ENCODE measurements at places on chromosomes 2 and 18.
A peak's percentile ranks its signal among the peaks of the same experiment; 100 is the strongest.

DNA sequence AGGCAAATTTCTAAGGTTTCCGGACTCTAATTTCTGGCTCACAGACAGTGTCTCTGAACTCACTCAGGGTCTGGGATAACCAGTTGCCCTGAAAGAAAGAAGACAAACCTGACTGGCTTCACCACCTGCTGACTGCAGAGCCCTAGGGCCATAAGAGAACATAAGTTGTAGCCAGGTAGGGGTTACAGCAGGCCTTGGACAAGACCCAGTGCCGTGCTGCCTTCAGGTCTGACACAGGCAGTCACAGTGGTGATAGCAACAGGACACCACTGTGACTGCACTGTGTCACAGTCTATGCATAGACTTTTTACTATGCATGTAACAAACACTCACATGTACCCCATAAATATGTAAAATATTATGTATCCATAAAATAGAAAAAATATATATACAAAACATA, 508.5 kb downstream of the PID1 start:
- H3K4me3 ChIP-seq: no peak overlapping the region
- no peak overlapping the region for H3K27ac ChIP-seq
- no peak for DNase-seq
- peaks cover 9% of the 10 kb centered on the region for H3K4me1 ChIP-seq
- H3K36me3 ChIP-seq: no peaks in the 10 kb centered on the region

DNA sequence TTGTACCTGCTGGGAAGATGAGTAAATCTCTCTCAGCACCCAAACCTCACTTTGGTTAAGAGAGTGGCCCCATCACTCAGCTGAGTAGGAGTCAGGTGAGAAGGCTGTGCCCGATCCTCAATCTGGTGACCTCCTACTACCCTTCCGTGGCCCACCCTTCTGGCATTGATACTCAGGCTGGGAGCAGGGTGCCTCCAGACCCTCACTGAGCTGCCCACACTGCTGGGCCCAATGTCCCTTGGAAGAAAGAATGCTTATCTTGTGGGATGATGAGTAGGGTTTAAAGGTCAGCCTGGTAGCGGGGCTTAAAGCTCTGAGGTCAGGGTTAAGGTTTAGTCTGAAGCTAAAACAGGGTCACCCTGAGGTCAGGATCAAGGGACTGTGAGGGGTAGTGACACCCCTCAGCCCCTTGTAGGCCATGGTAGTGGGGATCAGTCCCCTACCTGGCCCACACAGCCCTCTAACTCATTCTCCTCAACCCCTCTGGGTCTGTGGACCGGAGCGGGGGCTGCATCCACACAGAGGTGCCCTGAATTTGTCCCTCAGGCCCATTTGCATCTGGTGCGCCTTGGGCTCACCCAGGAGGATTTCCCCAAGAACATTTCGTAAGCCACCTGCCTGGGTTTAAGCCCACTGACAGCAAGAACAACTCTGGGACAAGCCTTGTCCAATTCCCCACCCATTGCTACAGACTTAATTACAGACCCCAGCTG, 123.8 kb downstream of the CYP26B1 start:
- no peaks in the 10 kb centered on the region for H3K36me3 ChIP-seq
- no peaks in the 10 kb centered on the region for H3K27me3 ChIP-seq
- H3K27ac ChIP-seq: no peak overlapping the region
- no peaks in the 10 kb centered on the region for H3K4me1 ChIP-seq

- H3K4me1 ChIP-seq: peaks cover 23% of the 10 kb centered on the region
- peaks cover 3% of the 10 kb centered on the region for H3K27me3 ChIP-seq
- H3K36me3 ChIP-seq: no peaks in the 10 kb centered on the region
- no peak overlapping the region for H3K27ac ChIP-seq
Observed at GRCh38 chr2:12948231-12948960, 231.7 kb downstream of the TRIB2 start.

DNA sequence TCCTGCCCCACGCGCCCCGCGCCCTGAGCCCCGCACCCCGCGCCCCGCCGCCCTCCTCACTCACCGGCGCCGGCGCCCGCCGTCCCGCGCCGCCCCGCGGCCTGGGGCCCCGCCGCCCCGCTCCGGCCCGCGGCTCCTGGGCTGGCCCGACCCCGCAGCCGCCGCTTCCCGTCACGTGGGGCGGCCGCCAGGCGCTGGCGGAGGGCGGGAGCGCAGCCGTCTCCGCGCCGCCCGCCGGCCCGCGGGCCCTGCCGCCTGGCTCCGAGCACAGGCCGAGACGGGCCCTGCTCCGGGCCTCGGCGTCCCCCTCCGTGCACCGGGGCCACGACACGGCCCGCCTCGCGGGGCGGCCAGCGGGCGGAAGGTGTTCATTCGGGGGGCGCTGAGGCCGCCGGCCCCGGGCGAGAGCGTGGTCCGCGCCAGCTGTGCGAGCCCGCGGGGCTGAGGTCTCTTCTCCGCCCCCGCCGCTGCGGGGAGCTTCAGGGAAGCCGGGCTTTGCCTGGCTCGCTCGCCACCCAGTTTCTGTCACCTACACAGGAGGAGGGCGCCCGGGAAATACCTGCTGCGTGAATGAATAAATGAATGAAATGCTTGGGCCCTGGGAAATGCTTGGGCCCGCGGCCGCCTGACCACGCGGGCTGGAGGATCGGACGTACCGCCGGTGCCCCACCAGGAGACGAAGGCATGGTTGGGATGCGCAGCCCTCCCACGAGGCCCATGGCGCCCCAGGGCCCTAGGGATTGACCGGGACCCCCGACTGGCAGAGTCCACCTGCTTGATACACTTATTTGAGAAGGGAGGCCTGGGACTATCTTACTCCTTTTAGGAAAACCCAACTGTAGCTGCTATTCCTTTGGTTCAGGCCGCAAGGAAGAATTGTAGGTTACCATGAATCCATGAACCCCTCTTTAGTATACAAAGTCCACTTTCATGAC, at the start of gene TGFBRAP1:
TSS of gene TGFBRAP1 (minus strand) at position 175 of the 935 bp plus-strand sequence. CDS start 21,434 bp downstream, outside the sequence.
- no peaks in the 10 kb centered on the region for H3K36me3 ChIP-seq
- no peaks in the 10 kb centered on the region for H3K27me3 ChIP-seq
- peak within 1 kb of the TSS; percentile 87 for H3K27ac ChIP-seq

GRCh38 chr18:73407506-73407905, 539.7 kb upstream of the NETO1 start:
- H3K4me3 ChIP-seq: no peak overlapping the region
- DNase-seq: no peak
- H3K36me3 ChIP-seq: no peaks in the 10 kb centered on the region
- no peaks in the 10 kb centered on the region for H3K4me1 ChIP-seq

Data from type B pancreatic cell (in vitro differentiated cells).